ENCODE measurements at places on chromosomes 5 and 9.

- no peak for DNase-seq
These were observed 5.0 kb downstream of the GBGT1 start for GRCh38 chr9:133158695-133159094.

DNA sequence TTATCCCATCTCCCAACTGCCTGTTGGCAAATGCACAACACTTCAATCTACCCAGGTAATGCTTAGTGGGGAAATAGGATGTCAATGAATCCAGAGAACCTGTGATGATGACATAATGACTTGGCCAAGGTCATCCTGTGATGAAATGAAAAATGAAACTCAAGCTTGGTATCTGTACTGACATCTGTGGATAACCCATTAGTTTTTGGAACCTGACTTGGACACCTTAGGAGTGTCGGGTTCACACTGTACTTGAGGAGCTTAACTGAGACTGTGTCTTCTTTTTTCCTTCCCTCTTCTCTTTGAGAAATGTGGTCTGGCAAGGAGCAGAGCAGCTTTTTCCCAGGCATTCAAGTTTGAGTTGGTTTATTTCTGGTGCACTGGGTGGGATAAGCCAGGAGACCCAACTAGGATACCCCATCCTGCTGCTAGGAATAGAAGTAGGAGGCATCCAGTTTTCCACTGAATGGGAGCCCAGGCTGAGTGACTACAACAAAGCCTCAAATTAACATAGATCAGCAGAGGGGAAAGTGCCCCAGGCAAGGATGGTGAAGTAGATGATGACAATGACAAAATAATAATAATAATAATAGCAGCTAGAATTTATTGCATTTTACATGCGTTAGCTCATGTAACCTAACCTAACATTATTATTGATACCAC, 72.1 kb downstream of the ADRB2 start:
- no peak for DNase-seq

DNA sequence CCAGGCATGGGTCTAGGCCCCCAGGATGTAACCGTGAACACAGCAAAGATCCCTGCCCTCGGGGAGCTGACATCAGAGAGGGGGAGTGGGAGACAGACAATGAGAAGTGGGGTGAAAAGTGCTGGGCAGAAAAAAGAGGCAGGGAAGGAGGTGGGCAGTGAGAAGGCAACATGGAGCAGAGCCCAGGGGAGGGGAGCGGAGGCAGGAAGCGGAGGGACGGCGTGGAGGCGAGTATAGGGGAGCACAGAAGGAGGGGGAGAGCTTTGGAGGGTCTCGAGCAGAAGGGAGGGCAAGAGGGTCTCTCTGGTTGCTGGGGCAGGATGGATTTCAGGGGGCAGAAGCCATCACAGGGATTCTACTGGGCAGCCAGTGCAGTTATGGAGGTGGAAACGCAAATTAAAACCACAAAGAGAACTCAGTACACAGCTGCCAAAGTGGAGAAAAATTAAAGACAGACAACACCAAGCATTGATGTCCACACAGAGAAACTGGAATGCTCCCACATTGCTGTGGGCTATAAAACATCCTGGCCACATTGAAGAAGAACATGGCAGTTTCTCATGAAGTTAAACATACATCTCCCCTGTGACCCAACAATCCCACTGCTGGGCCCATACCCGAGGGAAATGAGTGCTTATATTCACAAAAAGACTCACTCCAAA, 21.1 kb upstream of the LAMC3 start:
- DNase-seq = no peak

- no peak for DNase-seq
These were observed 46.7 kb downstream of the GARNL3 start for GRCh38 chr9:127311239-127311741.

- DNase-seq = no peak
These were observed 31.3 kb downstream of the RAI14 start for GRCh38 chr5:34687269-34688011.

GRCh38 chr9:34069831-34070230, 21.1 kb upstream of the UBAP2 start:
- no peak for DNase-seq

DNA sequence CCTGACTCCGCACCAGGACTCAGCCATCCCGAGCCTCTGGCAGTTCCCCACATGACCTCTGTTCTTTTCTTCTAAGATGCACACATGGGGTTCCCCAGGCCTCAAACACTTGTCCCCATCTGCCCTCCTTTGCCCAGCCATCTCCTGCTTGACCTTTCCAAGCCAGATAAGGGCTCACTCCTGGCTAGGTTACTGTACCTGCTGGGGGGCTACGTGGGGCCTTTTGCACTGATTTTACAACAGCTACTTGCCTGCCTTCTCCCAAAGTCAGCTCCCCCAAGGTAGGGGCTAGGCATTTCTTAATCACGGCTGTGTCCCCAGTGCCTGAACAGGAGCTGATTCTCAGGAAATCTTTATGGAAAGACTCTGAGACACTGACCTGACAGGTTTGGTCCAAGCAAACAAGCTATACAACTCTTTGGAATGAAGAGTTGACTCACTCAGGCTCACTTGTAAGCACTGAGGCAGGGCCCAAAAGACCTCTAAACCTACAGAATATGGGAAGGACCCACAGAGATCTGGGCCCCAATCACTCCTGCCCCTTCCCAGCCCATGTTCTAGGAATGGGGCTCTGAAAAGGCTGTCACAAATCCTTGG, 2.5 kb downstream of the MACROH2A1 start:
- DNase-seq = no peak

DNA sequence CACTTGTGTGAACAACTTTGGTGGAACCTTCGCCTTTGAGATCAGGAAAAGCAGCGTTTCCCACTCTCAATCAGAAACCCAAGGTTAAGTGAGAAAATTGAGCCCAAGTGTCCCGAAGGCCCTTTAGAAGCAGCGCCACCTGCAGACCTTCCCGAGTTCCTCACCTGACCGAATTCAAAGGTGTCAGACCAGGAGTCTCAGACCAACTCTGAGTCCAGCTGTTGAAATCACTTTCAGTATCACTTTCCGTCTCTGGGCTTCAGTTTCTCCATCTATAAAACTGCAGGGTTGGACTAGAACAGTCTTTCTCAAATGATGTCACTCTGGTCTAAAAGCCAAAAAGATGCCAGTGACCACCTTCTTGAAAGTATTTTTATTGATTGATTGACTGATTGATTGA, 31.7 kb upstream of the GRHPR start:
- DNase-seq = no peak

- no peak for DNase-seq
These were observed 114.0 kb downstream of the CDC42SE2 start for GRCh38 chr5:131377785-131378325.

DNA sequence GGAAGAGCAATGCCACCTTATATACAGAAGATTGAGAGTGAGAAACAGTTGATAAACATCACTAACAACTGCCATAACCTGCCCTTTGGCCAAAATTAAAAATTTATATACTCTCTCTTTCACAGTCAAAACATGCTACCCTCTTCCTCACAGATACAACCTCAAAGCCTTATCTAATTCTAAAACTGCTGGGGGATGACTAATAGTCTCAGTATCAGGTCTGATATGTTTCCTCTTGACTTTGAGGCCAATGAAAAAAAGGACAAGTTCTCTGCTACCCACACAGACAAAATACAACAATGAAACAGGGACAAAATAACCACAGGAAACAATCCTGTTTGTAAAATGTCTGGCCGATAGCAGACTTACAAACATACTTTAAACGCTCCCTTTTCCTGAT, 485.6 kb upstream of the NUDT12 start:
- no peak for DNase-seq

- DNase-seq = no peak
These were observed 71.1 kb upstream of the LHFPL2 start for GRCh38 chr5:78719504-78720219.

- DNase-seq = no peak
These were observed 19.3 kb upstream of the CAMSAP1 start for GRCh38 chr9:135926402-135927194.

Measured in cortex of kidney (tissue), 1 donor.